ENCODE measurements at places on chromosomes 12 and 14.
A peak's percentile ranks its signal among the peaks of the same experiment; 100 is the strongest.

- DNase-seq = no peak
These were observed 4.1 kb downstream of the CYP46A1 start for GRCh38 chr14:99688210-99688581.

GRCh38 chr12:19574601-19575000 is 135.3 kb downstream of the AEBP2 start:
- DNase-seq = peak; percentile 63

GRCh38 chr12:26711569-26711968 is 121.4 kb downstream of the ITPR2 start:
- no peak for DNase-seq

DNA sequence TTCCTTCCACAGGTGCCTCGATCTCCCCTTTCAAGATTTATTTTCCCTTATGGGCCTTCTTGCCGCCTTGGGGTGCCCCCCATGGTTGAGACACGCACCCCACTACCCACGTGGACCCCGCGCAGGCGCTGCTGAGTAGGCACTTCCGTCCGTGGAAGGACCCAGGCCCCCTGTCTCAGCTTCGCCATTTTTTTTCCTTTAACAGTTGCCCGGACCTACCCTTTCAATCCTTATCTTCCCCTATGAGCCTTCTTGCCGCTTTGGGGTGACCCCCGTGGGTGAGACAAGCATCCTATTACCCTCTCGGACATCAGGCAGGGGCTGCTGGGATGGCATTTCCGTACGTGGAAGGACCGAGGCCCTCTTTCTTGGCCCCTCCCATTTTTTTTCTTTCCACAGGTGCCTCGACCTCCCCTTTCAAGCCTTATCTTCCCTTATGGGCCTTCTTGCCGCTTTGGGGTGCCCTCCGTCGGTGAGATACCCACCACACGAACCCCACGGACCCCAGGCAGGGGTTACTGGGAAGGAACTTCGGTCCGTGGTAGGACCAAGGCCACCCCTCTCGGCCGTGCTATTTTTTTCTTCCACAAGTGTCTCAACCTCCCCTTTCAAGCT is 268.2 kb downstream of the ALG10 start:
- no peak for DNase-seq

DNA sequence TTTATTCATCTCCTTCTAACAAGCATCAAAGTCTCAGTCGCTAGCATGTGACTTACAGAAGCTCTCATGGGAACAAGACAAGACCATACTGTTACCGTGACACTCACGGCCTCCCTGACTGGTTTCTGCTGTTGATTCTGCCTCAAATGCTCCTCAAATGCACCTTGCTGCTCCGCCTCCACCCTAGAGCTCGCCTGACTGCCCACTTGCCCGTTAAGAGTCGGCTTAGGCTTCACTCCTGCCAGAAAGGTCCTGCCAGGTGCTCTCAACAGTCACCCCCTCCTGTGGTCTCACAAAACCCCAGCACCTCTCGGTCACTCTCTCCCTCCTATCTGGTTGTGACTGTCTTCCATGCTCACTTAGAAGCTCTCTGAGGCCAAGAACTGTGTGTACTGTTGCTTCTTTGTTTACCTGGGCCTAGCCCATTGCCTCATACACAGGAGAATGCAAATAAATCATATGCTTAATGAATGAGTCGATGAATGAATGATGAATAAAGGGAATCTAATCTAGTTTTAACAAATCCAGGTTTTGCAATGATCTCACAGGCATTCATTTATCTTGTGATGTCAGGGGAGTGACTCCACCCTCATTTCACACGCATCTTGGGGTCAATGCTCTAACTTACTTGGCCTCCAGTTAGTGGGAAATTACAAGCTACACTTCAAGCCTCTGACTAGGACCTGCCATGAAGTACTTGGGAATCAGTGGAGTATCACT is 41.3 kb downstream of the SSH1 start:
- DNase-seq = no peak

GRCh38 chr14:68621400-68622365 is 171.2 kb downstream of the ZFP36L1 start:
- peak; percentile 94 for DNase-seq

- DNase-seq = no peak
These were observed 115.9 kb upstream of the TMPO start for GRCh38 chr12:98399532-98399931.

DNA sequence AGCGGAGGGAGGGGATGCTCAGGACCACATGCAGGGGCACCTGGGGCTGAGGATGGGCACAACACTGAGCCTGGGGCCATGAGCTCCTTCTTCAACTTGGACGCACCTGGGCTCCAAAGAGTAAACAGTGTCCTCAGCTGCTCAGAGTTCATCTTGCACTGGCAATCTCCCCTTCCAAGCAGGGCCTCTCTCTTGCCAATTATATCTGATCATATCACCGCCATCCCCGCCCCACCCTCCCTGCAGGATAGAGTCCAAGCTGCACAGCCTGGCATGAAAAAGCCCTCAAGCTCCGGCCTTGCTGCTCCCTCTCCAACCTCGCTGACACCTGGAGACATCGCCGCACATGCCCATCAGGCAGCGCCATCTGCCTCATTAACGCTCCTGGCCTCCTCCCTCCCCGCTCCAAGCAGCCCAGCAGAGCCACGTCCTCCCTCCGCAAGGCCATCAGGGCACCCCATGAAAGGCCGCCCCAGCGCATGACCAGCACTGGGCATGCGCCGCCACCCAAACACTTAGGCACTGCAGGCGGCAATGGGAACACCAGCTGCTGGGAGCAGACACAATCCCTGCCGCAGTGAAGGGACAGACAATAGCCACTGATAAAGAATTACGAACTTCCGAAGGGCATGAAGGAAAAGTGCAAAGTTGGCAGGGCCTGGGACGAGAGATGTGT is 88.8 kb downstream of the CHGA start:
- peak; percentile 99 for DNase-seq

GRCh38 chr12:106780010-106780631 is 5.6 kb downstream of the RIC8B start:
- DNase-seq = no peak

DNA sequence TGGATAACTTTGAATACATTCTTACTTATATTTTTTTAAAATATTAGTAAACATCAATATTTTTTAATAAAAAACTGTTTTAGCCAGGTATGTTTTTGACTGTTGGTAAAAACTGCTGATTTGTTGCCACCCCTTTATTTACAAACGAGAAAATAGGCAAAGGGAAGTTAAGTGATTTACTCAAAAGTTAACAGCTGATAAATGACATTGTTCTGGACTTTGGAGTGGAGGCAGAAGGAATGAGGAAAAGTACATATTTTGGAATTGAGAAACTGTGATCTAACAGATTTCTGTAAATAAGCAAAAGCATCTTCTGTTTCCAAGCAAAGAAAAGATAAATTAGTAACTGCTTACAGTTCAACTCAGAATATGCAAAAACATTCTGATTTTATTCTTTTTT is 4.5 kb downstream of the AP5M1 start:
- DNase-seq = no peak

DNA sequence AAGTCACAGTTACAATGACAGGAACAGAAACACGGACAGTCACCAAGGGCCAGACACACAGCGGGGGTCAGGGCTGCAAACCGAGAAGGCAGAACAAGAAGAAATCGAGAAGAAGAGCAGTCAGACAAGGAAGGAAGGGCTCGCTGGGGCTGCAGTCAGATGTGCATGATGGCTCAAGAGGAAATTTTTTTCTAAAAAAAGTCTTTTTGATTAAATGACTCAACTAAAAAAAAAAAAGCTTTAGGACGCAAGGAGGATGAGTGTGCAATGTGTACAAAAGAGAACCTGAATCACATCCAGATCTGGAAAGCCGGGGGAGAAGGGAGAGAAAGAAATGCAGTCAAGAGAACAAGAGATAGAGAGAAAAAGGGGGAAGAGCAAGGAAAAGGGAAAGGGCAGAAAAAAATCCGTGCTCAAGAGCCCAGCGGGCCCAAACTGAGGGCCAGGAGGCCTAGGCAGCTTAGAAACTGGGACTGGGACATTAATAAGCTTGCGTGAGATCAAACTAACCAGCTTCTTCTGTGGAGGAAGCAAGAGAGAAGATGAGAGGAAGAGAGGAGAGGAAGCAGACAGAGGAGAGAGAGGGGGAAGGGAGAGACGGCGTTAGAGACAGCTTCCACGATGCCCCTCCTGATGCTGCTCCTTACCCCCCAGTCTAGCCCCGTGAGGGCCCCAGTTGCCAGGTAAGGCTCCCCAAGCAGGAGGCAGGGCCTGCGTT is 6.7 kb downstream of the IFFO1 start:
- no peak for DNase-seq

DNA sequence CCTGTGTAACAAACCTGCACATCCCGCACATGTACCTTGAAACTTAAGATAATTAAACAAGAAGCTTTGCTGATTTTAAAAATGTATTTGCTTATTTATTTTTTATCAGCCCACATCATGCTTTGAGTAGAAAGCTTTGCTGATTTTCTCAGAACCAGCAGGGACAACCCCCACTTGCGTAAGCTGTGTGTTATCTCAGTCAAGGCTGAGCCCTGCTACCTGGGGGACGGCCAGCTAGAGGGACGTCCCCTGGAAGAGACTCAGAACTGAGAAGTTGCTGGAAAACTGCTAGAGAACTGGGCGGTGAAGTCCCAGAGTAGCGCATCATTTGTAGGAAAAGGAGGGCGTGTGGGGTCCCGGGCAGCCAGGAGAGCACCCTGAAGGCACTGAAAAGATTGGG is 4.1 kb upstream of the PLEK2 start:
- DNase-seq = no peak

DNA sequence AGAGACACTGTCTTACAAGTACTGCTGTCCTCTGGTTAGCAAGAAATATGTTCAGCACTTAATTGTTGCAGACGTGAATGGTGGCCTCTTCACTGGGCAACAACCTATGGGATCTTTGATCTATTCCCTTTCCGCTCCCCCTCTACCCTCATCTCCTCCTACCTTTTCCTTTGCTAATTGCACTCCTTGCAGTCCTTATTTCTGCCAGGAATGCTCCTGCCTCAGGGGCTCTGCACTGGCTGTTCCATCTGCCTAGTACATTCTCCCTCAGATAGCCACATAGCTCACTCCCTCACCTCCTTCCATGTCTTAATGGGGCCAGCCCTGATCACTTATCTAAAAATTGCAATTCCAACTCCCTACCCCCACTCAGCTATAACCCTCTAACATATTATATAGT is 4.5 kb upstream of the NFYB start:
- DNase-seq = no peak

DNA sequence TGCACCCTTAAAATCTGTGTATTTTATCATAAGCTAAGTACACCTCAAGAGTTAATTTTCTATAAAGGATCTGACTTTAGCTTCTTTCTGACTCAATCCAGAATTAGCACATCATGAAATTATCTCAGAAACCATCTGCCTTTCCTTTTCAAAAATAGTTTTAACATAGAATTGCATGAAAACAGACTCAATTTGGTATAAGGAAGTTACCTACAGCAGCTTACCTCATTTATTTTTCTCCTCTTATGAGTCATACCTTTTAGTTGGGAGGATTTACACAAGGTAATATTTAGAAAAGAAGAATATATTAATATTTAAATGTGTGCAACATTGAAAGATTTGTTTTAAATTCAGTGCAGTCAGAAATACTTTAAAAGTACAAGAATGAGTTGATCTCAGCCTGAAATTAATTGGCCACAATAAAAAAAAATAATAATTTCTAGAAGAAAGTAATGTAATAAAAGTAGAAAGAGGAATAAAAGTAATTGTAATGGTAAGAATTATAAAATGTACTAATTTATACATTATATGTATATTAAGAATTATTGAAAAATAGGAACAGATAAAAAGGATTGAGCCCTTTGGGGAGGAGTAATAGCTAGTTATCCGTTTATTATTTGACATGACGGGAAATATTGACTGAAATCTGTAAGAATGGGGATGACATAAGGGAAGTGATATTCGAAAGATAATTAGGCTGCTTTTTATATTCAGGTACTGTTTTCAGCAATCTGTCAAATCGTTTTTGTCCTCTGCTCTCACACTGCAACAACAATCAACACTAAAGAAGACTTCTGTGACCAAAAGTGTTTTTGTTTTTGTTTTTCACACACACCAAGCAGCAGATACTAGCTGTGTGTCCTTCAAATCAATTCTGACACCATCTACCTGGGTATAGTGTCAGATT is 20.5 kb downstream of the ADAM21 start:
- no peak for DNase-seq

DNA sequence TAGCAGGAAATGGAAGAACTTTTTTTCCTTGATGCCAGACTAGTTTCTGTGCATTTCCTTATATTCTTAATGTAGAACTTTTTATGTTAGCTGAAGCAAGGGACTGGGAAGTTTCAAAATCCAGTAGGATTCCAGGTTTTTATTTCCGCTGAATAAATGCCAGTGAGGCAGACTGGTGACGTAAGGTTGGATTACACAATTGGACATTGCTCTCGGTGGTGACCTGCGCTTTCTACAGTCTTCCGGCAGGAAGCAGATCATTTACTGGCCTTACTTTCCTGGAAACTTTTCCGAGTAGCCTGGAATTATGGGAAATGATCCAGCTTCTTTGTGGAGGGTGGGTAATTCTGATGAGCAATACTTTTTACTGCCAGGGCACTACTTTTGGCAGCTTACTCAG is 3.6 kb downstream of the IFT43 start:
- DNase-seq = no peak

- no peak for DNase-seq
These were observed 3.6 kb upstream of the EML1 start for GRCh38 chr14:99789581-99789980.

DNA sequence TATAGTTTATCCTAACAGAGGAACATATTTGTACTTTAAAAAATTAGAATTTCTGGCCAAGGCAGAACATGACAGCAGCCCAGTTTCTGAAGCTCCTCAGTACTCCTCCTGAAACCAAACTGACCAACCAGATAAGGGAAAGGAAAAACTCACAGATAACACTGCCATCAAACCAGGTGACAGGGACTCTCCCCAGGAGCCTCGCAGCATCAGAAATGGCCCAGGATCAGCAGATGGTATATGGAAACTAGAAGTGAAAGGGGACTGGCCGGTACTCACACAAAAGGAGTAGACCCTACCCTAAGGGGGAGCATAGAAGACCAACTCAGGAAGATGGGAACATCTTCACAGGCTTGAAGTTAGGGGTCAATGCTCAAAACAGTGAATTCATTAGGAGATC is 22.0 kb downstream of the GALC start:
- no peak for DNase-seq

GRCh38 chr12:83642205-83642604 is 955.5 kb downstream of the TMTC2 start:
- DNase-seq = no peak
